ENCODE measurements at places on chromosomes 7 and 10. TPM values are rescaled to one million over a fixed set of nuclear protein-coding genes. Genes with fewer than 3 reads are reported as not detected.

GRCh38 chr10:90787393-90788198 lies 70.2 kb downstream of the HTR7 start:
- no peak for DNase-seq

Gene HTR5A
- total RNA-seq: not detected

DNA sequence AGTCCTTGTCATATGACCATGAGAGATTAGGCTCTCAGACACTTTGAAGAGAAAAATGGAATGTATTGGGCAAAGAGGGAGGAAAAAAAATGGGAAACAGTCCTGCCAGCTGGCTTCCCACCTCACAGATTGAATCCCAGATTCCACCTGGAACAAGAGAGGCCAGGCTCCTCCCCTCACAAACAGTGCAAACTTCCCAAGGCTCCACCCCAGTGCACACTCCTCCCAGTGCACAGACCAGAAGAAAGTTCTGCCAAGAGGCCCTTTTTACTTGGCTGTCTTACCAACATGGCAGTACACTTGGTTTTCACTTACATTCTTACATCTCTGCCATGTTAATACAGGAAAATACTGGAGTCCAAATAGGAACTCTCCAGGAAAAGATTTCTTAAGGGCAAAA lies 202.3 kb downstream of the AHR start:
- DNase-seq: no peak

DNA sequence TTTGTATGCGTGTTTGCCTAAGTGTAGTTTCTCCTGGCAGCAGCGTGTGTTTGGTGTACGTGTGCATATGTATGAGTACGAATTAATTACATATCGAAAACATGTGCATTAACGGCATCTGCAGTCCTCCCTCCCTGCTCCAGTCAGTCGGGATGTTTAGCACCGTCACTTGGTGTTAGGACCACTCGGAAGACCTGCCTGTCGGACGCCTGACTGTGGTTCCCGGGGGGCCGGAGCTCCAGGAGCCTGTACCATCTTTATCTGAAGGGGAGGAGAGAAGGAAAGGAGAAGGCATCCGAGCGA lies 1.1 kb upstream of the CNTNAP2 start:
- DNase-seq: no peak

- DNase-seq: peak; percentile 90
These were observed 980.5 kb downstream of the LRMDA start for GRCh38 chr10:76411729-76412435.

DNA sequence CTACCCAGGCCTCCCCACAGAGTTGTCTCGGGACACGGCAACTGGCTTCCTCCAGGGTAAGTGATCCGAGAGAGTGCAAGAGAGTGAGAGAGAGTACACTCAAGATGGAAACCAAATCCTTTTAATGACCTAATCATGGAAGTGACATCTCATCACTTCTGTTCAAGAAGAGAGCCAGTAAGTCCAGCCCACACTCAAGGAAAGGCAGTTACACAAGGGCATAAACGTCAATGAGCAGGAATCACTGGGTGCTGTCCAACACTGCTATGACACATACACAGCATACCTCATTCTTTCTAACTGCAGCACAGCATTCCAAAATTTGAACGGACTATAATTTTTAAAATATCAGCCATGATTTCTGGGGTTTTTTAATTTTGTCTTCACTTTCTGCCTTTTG lies 29.3 kb upstream of the OSBPL3 start:
- DNase-seq: no peak

DNA sequence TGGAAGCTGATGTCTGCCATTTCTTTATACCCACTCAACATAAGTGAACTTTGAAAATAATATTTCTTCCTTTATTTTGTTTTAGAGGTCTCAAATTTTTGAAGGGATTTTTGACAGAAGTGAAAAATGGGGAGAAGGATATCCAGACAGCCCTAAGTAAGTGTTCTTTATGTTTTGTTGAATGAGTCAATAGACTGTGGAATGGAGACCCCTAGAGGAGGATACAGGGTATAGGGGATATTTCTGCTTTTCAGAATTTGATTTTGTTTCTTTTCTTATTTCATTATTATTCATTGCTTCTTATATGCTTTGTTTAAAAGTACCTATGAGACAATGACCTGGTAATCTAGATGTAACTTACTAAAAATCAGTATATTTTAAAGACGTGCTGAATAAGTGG lies 34.4 kb downstream of the PLEKHA8 start:
- no peak for DNase-seq

GRCh38 chr7:11506417-11506816 lies 325.6 kb downstream of the THSD7A start:
- no peak for DNase-seq

GRCh38 chr7:21603462-21603861 lies 60.6 kb downstream of the DNAH11 start:
- no peak for DNase-seq

Gene RTKN2
- total RNA-seq: not detected

GRCh38 chr7:98125759-98126158 lies 19.1 kb downstream of the LMTK2 start:
- no peak for DNase-seq

DNA sequence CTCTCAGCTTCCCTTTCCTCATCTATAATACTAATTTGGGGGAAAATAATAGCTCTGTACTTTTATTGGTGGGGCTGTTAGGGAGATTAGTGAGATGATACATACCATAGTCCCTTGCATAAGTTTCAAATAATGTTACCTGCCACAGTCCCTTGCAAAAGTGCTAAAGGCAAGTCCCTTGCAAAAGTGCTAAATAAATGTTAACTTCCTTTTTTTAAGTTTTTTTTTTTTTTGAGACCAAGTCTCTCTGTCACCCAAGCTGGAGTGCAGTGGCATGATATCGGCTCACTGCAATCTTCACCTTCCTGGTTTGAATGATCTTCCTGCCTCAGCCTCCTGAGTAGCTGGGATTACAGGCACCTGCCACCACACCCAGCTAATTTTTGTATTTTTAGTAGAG lies 43.4 kb upstream of the SRGN start:
- DNase-seq: no peak

Gene GSTK1
- 116 TPM for total RNA-seq

Gene ACTL6B
- total RNA-seq: not detected

- DNase-seq: no peak
These were observed 251.2 kb downstream of the TNS3 start for GRCh38 chr7:47330561-47331178.

DNA sequence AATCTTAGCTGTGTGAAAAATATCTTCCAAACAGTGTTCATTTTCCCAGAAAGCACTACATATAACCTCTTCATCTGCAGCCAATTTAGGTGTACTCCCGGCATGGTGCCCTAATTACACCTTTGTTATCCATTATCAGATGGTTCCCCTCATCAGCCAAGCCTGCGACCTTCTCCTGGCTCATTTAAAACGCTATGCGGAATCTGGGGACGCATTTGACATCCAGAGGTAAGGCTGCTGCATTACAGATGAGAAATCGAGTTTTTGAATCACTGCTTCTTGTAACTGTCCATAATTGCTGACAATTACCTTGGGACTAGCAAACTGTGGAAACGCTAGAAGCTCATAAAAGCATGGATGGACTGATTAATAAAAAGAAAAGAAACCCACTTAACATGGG lies 109.5 kb downstream of the PARP12 start:
- DNase-seq: no peak

Gene NEUROG3
- not detected for total RNA-seq

DNA sequence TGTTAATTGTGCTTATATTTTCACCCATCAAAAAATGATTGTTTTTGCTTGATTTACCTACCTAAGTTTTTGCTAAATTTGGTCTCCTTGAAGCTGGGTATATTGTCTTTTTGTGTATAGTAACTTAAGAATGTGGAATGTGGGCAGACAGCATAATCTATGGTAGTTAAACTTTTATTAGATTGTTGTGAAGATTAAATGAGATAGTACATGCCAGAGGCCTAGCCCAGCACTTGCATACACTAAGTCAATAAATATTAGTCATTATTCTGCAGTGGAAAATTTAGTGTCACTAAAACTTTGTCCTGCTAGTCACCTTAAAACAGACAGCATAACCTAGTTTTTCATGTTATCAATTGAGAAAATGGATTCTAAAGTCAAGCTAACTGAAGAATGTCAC lies 19.3 kb upstream of the RPA3 start:
- no peak for DNase-seq

DNA sequence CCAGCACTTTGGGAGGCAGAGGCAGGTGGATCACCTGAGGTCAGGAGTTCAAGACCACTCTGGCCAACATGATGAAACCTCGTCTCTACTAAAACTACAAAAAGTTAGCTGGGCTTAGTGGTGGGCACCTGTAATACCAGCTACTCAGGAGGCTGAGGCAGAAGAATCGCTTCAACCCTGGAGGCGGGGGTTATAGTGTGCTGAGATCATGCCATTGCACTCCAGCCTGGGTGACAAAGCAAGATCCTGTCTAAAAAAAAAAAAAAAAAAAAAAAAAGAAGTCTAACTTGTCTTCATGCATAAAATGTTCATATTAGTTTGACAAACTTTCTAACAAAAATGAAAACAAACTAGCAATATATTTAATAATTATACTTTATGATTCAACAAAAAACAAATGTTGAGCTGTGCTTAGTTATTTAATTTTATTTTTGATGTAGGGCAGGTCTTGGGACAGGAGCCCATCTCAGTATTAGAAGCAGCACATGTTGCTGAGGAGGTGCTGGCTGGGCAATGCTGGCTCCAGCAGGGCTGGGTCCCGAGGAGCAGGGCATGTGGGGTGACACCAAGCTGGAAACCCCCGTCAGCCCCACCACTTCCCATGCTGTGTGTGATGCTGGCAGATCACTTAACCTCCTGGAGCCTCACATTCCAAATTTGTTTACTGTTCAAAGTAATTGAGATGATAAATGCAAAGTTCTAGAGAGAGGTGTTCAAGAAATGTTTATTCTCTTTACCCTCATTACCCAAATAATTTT lies 335.3 kb upstream of the KLF6 start:
- DNase-seq: no peak

Gene PCLO
- total RNA-seq: 1.6 TPM

- DNase-seq: no peak
These were observed 131.5 kb downstream of the CCDC7 start for GRCh38 chr10:32577448-32577847.

Gene PPP1R3C
- 23.7 TPM for total RNA-seq

DNA sequence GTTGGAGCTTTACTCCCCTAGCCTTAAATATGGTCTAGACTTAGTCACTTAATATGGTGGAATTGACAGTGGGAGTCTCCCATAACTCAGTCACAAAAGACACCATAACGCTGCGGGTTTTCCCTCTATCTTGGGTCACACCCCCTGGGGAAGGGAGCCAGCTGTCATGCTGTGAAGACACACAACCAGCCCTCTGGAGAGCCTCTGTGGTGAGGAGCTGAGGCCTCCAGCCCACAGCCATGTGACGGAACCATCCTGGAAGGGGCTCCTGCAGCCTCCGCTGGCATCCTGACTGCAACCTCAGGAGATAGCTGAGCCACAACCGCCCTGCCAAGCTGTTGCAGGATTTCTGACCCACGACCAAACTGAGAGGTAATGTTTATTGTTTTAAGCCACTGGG lies 37.9 kb downstream of the PAXIP1 start:
- no peak for DNase-seq

All from sigmoid colon (tissue), 7 donors.